ENCODE measurements at places on chromosomes 3 and 15.

DNA sequence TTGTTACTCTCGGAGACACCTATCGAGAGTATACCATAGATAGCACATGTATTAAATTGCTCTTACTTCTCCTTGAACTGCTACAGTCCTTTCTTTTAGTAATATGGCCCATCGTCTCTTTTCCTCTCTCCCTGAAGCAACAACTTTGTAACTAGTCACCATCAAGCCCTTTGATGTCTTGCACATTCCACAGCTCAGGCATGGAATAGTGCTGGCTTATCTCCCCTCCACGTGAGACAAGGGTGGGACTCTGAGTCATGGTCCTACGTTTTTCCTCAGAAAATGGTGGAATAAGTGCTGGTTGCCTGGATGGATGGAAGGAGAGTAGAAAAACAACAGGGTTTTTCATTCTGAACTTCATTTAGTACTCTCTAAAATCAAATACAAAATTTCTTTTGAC is 163.3 kb upstream of the MBNL1 start:
- DNase-seq: no peak

GRCh38 chr3:120497336-120497735 is 46.5 kb upstream of the FSTL1 start:
- no peak for DNase-seq

DNA sequence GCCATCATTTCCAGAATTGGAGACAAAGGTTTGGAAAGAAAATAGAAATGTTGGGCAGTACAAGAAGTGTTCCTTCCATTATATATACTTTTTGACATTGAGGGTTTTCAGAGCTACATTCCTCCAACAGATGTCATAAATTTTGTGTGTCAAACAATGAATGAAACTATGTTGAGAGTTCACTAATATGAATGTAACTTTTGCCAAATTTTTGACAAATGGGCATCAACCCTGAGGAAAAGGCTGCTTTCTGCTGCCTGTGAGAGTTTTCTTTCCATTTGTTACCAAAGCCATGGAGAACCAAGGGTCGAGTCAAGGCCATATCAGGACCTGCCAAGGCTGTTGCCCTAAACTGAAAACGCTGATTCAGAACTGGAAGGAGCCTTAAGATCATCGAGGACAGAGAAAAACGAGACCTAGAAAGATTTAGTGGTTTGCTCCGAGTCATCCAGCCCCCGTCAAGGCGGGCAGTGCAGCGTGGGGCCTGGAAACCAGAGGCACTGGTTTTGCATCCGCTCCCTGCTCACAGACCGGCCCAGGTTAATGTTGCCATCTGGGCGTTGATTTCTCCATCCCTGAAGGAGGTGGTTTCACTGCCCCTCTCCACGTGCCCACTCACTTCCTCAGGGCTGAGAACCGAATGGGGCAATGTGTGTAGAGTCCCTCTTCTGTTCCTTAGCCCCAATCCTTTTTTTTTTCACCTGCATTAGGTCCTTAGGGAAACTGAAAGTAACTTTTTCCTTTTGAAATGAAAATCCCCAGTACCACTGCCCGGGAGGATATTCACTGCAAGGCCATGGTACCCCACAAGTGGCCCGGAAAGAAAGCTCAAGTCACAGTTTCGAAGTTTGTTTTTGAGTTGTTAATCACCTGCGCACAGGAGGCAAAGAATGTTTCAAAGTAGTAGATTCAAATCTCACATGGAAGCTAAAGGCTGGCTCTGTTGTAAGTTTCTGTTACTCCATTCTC is 32.8 kb downstream of the TPM1 start:
- DNase-seq: no peak

DNA sequence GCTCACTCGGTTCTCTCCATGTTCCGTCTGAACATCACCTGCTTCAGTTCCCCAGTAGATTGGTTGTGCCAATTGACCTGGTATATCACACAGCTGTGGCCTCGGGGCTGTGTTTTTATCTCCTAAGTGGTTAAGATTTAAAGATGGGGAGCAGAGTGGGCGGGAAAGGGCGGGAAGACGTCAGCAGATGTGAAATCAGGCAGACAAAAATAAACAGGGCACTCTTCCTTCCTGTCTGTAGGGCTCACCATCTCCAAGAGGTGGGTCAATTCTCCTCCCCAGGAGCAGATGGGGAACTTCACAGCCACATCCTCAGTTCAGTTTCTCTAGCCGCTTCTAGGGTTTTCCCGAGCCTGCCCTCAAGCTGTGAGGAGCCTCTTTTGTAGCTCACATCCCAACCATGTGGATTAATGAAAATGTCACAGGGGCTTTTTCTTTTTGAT is 26.8 kb upstream of the LIMD1 start:
- no peak for DNase-seq

DNA sequence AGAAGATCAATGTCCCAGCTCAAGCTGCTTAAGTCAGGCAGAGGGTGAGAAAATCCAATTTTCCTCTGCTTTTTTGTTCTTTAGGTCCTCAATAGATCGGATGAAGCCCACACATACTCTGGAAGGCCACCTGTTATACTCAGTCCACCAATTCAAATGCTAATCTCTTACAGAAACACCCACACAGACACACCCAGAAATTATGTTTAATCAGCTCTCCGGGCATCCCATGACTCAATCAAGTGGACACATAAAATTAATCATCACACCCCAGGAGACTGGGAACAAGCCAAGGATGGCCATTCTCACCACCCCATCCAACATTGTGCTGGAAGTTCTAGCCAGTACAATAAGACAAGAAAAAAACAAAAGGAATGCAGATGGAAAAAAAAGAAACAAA is 67.8 kb upstream of the SLC24A5 start:
- no peak for DNase-seq

DNA sequence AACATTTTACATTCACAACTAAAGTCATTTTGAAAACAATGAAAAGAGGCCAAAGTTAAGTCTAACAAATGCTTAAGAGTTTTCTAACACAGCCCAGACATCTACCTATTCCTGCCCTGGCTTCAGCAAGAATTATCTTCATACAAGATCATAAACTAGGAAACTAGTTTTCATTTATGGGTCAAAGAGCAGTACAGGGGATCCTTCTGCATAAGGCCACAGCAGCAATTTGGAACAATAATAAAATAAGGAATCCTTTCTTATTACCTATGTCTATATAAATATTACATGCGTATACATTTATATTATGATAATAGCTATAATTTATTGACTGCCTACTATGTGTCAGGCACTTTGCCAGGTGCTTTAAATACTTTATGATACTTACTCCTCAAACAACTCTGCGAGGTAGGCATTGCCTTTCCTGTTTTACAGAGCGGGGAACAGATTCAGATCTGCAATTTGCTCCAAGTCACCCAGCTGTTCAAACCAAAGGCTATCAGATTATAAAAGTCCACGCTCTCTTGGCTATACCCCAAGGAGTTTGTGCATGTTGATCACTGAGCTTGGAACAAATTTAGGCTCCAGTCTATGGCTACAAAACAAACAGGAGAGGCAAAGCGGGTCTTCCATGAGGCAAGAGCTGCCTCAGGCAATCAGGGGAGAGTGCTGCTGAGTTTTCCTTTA is 196.4 kb downstream of the RORA start:
- DNase-seq: no peak

GRCh38 chr3:179026636-179027035 is 45.0 kb downstream of the ZMAT3 start:
- DNase-seq: no peak

GRCh38 chr3:97817965-97818364 is 3.8 kb upstream of the CRYBG3 start:
- no peak for DNase-seq

Measured in activated T-cell treated with anti-CD3 and anti-CD28 coated beads for 4 hours (primary cell).